ENCODE measurements at places on chromosomes 1 and 21.

GRCh38 chr1:94864821-94865220 is 44.7 kb downstream of the SLC44A3 start:
- H3K4me1 ChIP-seq = peaks cover 32% of the 10 kb centered on the region
- no peak overlapping the region for H3K4me3 ChIP-seq
- DNase-seq = no peak
- H3K27me3 ChIP-seq = no peaks in the 10 kb centered on the region

DNA sequence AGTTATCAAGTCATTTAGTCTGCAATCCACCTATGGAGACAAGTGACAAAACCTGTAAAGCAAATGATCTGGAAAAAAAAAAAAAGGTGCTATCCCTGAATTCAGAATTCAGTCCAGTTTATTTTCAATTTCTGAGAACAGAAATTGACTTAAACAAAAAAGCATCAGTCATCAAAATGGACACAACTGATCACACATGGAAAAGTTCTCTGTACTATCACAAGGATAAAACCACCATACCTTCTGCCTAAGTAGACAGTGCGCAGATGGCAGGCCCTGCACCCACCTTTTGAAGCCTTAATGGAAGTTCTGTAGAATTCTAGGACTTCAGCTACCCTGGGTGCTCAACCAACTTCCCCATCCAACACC is 3.5 kb downstream of the PABPC4 start:
- H3K36me3 ChIP-seq = peaks cover 9% of the 10 kb centered on the region
- DNase-seq = no peak
- H3K27me3 ChIP-seq = no peaks in the 10 kb centered on the region
- H3K27ac ChIP-seq = no peak overlapping the region

GRCh38 chr1:46407636-46408035 is 13.5 kb downstream of the FAAH start:
- H3K36me3 ChIP-seq = peaks cover 28% of the 10 kb centered on the region
- no peak overlapping the region for H3K4me3 ChIP-seq
- H3K27me3 ChIP-seq = no peaks in the 10 kb centered on the region
- H3K4me1 ChIP-seq = no peaks in the 10 kb centered on the region
- DNase-seq = no peak

DNA sequence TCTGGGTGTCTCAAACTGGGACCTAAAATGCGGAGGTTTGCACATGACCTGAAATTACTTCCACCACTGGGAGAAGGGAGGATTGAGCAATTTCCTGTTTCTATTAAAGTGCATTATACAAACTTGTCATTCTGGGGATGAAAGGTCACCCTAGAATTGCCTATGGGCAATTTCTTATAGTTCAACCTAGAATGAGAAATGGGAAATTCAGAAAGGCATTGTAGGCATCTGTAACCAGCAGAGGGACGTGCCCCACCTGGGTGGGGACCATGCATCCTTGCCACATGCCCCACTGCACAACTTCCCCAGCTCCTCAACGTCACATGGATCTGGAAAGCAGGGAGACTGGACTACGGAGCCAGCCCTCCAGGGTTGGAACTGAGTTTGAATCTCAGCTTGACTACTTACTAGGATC is 47.0 kb downstream of the MRPL39 start:
- no peak for DNase-seq
- H3K27ac ChIP-seq = no peak overlapping the region
- no peaks in the 10 kb centered on the region for H3K36me3 ChIP-seq
- H3K4me3 ChIP-seq = no peak overlapping the region
- H3K27me3 ChIP-seq = no peaks in the 10 kb centered on the region

- no peaks in the 10 kb centered on the region for H3K4me1 ChIP-seq
- no peaks in the 10 kb centered on the region for H3K27me3 ChIP-seq
- no peaks in the 10 kb centered on the region for H3K36me3 ChIP-seq
- no peak overlapping the region for H3K27ac ChIP-seq
Measured at GRCh38 chr1:111639602-111640198, 20.1 kb downstream of the RAP1A start.

GRCh38 chr1:2462819-2463218 is 13.3 kb upstream of the PLCH2 start:
- no peaks in the 10 kb centered on the region for H3K4me1 ChIP-seq
- H3K27ac ChIP-seq = no peak overlapping the region
- no peak for DNase-seq
- H3K27me3 ChIP-seq = no peaks in the 10 kb centered on the region

- H3K4me3 ChIP-seq = no peak overlapping the region
- H3K4me1 ChIP-seq = no peaks in the 10 kb centered on the region
- DNase-seq = peak; percentile 83
- H3K36me3 ChIP-seq = no peaks in the 10 kb centered on the region
Measured at GRCh38 chr1:47388891-47389238, 27.2 kb upstream of the FOXE3 start.

DNA sequence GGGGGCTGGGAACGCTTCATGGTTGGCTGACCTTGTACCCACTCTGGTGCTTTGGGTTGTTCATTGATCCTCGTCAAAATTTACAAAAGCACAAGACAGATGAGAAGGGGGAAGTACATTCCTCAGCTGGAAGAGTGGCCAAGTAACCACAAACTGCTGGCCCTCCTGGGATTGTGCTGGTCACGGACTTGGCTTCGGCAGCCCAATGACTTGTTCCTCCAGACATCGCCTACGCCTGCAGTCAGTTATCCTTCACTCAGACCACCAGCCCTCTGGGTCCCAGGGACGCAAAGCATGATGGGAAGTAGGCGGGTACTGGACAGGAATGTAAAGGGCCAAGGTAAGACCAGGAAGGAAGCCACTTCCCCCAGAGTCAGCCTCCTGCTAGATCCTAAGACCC is 53.1 kb downstream of the LMX1A start:
- H3K4me3 ChIP-seq = no peak overlapping the region
- H3K27me3 ChIP-seq = no peaks in the 10 kb centered on the region
- no peaks in the 10 kb centered on the region for H3K4me1 ChIP-seq
- no peak overlapping the region for H3K27ac ChIP-seq
- H3K36me3 ChIP-seq = no peaks in the 10 kb centered on the region
- no peak for DNase-seq

GRCh38 chr1:187928288-187928687 is 1099.5 kb downstream of the PLA2G4A start:
- no peak overlapping the region for H3K27ac ChIP-seq
- H3K27me3 ChIP-seq = no peaks in the 10 kb centered on the region
- no peaks in the 10 kb centered on the region for H3K4me1 ChIP-seq
- H3K4me3 ChIP-seq = no peak overlapping the region

DNA sequence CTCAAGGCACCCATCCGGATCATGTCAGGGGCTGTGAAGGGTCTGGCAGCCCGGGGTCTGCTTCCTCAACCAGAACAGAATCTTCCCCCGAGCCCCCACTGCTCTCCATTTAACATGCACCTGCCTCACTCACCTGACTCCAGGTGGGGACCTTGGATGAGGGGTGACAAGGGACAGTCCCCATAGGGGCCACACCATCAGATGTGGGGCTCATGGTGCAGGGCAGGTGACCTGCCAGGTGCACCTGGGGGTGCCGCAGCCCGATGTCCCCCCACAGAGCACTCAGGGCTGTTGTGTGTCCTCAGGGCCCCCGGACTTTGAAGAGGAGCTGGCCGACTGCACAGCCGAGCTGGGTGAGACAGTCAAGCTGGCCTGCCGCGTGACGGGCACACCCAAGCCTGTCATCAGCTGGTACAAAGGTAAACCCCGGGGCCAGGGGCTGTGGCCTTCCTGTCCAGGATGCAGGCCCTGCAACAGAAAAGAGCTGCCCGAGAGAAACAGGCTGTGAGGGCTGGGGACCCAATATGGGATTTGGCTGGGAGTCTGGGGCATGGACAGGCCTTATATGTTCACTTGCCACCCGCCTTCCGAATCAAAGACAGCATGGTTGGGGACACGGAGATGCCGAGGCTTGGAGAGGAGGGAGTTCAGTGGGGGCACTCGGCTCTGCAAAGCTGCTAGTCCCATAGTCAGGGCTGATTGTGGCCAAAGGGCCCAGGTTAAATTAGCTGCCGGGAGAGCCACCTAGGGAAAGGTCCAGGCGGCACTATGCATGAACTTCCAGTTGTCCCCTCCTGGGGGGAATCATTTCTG is 64.6 kb downstream of the TRIM11 start:
- H3K4me1 ChIP-seq = no peaks in the 10 kb centered on the region
- no peak overlapping the region for H3K27ac ChIP-seq
- H3K36me3 ChIP-seq = peaks cover 10% of the 10 kb centered on the region
- H3K4me3 ChIP-seq = no peak overlapping the region
- DNase-seq = no peak

GRCh38 chr1:22319608-22320007 is 132.0 kb upstream of the ZBTB40 start:
- H3K27ac ChIP-seq = no peak overlapping the region
- H3K4me3 ChIP-seq = no peak overlapping the region
- H3K27me3 ChIP-seq = no peaks in the 10 kb centered on the region
- no peaks in the 10 kb centered on the region for H3K4me1 ChIP-seq

DNA sequence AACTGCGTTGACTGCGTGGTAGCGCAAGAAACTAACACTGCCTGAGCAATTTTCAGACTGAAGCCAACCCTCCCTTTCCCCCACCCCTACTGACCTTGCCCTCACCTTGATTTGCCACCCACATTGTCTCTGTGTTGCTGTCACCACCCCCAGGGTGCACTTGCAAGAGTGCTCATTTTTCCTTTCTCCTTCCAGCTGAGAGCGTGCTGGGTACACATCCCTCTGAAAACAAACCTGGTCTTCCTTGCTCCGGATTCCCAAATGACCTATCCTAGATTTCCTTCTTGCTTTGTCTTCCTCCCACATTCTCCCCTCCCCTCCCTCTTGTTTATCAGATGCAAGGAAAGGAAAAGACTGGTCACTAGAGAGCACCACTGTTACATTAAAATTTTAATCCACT is 24.2 kb downstream of the MPZ start:
- H3K4me3 ChIP-seq = no peak overlapping the region
- H3K27ac ChIP-seq = no peak overlapping the region
- H3K27me3 ChIP-seq = no peaks in the 10 kb centered on the region
- DNase-seq = no peak
- H3K4me1 ChIP-seq = no peaks in the 10 kb centered on the region

DNA sequence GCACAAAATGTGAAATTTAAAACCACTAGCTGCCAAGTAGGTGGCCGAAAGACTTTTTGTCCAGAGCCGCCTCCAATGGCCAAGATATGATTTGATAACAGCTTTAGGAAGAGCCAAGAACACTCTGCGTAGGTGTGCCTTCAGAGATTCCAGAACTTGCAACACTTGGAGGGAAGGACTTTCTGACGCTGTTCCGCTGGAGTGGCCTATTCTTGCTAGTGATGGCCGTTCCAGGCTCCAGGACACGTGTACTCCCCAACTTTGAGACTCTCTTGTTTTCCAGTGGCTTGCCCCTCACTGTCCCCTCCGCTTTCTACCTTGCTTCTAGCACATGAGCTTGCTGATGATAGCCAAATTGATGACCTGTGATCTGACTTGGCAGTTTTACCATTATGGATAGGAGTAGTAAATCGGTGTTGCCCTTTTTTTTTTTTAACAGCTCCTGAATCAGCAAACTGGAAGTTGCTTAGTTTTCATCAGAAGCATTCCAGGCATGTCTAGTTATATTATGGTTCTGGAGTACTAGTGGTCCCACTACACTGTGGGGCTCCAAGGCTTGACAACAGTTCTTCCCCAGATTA is 1.0 kb downstream of the PRDX6 start:
- H3K4me1 ChIP-seq = peaks cover 2% of the 10 kb centered on the region
- H3K27me3 ChIP-seq = no peaks in the 10 kb centered on the region
- peak overlapping the region; percentile 88 for H3K4me3 ChIP-seq
- H3K27ac ChIP-seq = peak overlapping the region; percentile 99
- no peak for DNase-seq

GRCh38 chr1:187985145-187985896 is 1156.6 kb downstream of the PLA2G4A start:
- H3K27ac ChIP-seq = no peak overlapping the region
- no peaks in the 10 kb centered on the region for H3K36me3 ChIP-seq
- H3K4me1 ChIP-seq = no peaks in the 10 kb centered on the region

- H3K27ac ChIP-seq = no peak overlapping the region
- peaks cover 80% of the 10 kb centered on the region for H3K27me3 ChIP-seq
- no peaks in the 10 kb centered on the region for H3K36me3 ChIP-seq
- H3K4me1 ChIP-seq = no peaks in the 10 kb centered on the region
Measured at GRCh38 chr1:63329621-63330330, 7.4 kb downstream of the FOXD3 start.

DNA sequence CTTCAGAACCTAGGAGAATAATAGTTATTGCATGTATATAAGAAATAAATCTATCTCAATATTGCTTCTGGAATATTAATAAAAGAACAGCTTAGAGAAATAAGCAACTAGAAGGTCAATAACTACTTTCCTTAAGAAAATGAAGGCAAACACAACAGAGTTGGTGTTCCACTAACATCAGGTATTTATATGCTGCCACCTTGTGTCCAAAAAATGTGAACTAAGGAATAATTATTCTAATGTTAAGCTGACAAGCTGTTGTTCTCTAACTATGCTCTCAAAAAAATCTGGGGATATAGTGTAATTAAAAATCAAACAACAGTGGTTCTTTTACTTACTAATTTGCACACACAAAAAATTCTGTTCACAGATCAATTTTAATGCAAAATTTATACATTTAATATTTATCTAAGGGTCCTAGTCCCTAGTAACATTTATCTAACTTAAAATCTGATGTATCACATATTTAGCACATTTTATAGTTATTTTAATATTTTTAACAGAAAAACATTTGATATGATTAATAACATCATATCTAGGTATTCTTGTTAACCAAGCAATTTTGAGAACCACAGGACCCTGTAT is 39.6 kb downstream of the UCHL5 start:
- no peaks in the 10 kb centered on the region for H3K27me3 ChIP-seq
- H3K4me1 ChIP-seq = no peaks in the 10 kb centered on the region
- no peaks in the 10 kb centered on the region for H3K36me3 ChIP-seq
- H3K27ac ChIP-seq = no peak overlapping the region

- H3K4me1 ChIP-seq = no peaks in the 10 kb centered on the region
- DNase-seq = no peak
- H3K27me3 ChIP-seq = no peaks in the 10 kb centered on the region
- H3K4me3 ChIP-seq = no peak overlapping the region
Measured at GRCh38 chr21:15775291-15775690, 45.5 kb downstream of the USP25 start.

DNA sequence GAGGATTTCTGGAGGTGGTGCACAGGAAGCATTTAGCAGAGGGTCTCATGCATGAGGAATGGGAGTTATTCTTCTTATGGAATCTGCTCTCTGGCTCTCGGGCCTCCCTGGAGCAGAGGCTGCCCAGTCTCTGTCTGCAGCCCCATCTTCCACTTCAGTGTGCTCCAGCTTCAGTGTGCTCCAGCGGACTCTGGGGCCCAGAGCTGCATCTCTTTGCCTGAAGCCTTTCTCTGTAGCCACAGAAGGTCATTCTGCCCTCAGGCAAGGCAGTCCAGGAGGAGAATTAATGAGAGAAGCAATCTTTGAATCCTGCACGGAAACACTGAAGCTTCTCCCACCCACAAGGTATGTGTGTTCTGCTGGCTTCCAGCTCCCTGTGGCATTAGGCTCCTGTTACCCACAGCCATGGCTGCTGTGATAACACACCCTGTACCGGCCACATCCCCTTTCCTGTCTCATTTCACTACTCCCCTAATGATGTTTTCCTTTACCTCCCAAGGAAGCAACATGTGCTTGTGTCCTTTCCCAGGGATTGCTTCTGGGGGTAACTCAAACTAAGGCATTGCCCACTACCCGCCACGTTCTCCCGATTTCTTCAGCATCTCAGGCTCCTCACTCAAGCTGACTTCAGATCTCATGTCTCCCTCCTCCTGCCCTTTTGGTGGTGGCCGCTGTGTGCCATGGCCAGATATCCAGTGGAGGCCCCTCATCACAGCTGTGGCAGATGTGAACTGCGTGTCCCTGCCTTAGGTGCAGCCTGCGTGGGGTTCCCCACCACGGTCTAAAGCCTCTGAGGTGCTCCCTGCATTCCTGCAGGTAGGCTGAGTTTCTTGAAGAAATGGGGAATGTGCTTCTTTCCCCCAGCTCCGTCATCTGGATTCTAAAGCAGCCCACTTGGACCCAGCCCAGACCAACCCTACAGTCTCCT is 181.2 kb upstream of the GALNT2 start:
- no peak for DNase-seq
- H3K4me1 ChIP-seq = no peaks in the 10 kb centered on the region
- H3K27me3 ChIP-seq = no peaks in the 10 kb centered on the region
- H3K36me3 ChIP-seq = no peaks in the 10 kb centered on the region
- H3K4me3 ChIP-seq = no peak overlapping the region
